Foreskin keratinocyte (primary cell): ENCODE measurements at places on chromosomes 7 and 10. TPM values are rescaled to one million over a fixed set of nuclear protein-coding genes. Genes with fewer than 3 reads are reported as not detected.

The CRYGN gene
- not detected in 2 replicates for total RNA-seq

The HOGA1 gene
- 0.48 and 0.56 TPM in 2 replicates for total RNA-seq

The CAMK2B gene
- total RNA-seq = 0.46 and 1.5 TPM in 2 replicates

The TASOR2 gene
- 52.7 and 58.4 TPM in 2 replicates for total RNA-seq

The COL17A1 gene
- 1,970 and 2,423 TPM in 2 replicates for total RNA-seq

The SPDYE6 gene
- total RNA-seq = not detected in 2 replicates

The GOLGA7B gene
- 0.63 and 0.68 TPM in 2 replicates for total RNA-seq

The ADARB2 gene
- not detected in 2 replicates for total RNA-seq

The PARD3 gene
- total RNA-seq = 65.4 and 69.5 TPM in 2 replicates

The ADAM22 gene
- total RNA-seq = 0.07 and 0.21 TPM in 2 replicates

The ASZ1 gene
- total RNA-seq = not detected in 2 replicates

The BHLHA15 gene
- 0.25 and 0.34 TPM in 2 replicates for total RNA-seq

The ADAM12 gene
- 0.04 and 0.07 TPM in 2 replicates for total RNA-seq

The EVX1 gene
- not detected in 2 replicates for total RNA-seq

The GIMAP4 gene
- not detected in 2 replicates for total RNA-seq
